Activated gamma-delta T cell treated with anti-CD3 and anti-CD28 coated beads, Interleukin-2, amount 50 U/mL, for 16 hours (primary cell): ENCODE measurements at places on chromosomes 2 and 18.

GRCh38 chr2:47313728-47314127 is 89.2 kb upstream of the MSH2 start:
- DNase-seq: no peak

DNA sequence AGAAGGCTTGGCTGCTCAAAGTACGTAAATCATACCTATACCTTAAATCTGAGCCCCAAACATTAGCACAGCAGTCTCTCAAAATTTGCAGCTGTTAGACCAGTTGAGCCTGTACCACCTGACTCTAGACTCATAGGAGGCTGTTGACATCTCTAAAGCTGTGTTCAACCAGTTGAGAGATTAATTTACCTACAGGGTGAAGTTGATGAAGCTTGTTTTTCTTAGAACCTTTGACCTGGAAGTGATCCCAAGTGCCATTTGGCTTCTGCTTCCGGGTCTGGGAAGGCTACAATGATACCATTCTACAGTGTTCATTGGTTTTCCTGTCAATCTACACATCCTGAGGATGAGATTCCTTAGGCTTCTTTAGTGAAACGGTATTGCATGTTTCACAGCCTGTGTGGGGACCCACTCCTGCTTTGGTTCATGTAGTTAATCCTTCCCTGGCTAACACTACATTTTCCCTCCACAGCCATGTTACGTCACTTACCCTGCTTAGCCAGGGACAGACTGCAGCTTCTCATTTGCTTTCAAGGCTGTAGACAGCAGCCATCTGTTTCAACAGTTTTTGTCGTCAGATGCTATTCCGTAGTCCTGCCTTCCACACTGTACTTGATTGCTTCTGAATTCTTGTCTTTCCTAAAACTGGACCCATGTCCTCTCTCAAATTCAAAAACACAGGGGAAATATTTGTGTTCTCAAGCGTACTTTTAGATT is 4.7 kb upstream of the IL1RL2 start:
- no peak for DNase-seq

DNA sequence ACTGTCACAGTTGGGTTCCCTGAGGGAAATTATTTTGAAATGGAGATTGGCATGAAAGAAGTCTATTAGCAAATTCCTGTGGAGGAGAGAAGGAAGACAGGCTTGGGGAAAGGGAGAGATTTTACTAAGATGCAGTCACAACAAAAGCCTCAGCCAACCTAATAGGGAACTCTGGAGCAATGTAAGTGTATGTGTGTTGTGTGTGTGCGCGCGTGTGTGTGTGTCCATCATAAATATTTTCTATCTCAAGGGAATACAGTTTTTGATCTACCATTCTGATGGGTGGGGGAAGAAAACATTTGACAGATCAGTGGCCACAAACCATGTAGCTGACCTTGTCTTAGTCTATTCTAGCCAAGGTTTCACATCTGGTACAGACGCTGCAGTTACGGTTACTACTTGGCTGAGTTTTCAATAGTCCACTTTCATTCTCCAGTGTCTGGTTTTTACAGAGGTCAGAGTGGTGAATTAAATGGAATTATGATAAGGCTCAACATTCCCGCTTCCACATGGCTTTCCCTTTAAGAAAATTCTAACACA is 72.6 kb downstream of the MREG start:
- DNase-seq: no peak

DNA sequence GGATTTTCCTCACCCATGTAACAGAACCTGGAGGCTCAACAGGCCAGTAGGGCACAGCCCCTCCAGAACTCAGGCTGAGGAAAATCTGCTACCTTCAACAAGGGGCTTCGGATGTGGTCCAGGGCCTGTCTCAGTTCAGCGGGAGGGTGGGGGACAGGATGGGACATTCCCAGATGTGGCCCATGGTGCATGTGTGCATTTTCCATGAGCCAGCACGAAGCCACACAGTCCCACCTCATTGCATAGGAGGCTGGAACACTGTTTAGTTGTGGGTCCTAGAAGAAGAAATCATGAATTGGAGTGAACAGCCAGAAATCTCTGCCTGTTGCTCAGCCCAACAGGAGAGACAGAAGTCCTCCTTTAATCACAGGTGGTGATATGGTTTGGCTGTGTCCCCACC is 469.6 kb upstream of the MYT1L start:
- no peak for DNase-seq

DNA sequence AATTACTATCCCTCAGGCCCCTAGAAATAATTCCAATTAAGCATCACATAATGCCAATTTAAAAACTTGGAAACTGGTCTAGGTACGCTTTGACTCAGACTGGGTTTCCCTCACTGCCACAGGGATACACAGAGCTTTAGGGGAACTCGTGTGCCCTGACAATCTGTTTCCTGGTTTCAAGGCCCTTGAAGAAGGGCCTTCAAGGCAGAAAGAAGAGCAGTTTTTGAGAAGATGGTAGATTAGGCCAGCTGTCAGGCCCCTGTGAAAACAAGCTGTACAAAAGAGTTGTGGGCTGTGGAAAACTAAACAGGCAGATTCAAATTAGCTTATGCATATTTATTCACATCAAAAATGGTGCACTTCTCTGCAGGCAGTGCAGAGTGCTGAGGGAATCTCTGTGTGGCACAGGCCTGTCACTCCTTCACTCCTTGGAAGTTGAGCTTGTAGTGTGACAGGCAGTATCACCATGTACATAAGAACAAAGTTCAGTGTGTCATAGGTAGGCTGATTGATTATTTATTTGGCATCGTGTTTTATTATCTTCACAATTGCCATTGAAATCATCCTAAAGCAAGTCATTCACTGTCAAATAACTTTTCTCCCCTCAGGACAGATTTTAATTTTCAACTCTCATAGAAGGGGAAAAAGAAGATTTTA is 614.4 kb upstream of the GYPC start:
- no peak for DNase-seq
